Left ventricle myocardium superior (tissue), 1 donor: ENCODE measurements at places on chromosomes 2 and 18. TPM values are rescaled to one million over a fixed set of nuclear protein-coding genes. Genes with fewer than 3 reads are reported as not detected.

HES6 gene
- total RNA-seq, result 2.7 TPM

LRRC30 gene
- total RNA-seq, result not detected

DNA sequence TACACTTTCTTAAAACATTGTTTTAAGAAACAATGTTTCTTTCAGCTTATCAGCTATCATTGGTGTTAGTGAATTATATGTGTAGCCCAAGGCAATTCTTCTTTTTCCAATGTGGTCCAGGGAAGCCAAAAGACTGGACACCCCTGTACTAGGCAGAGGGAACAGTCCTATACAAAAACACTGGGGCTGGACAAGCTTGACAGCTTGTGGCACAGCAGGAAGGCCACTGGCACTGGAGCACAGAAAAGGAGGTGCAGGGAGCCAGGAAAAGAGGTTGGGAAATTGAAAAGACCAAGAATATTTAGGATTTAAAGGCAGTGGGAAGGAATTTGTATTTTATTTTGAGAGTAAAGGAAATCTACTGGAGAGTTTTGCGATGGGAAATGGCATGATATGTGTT lies 47.7 kb downstream of the SRD5A2 start:
- no peak for DNase-seq

DNA sequence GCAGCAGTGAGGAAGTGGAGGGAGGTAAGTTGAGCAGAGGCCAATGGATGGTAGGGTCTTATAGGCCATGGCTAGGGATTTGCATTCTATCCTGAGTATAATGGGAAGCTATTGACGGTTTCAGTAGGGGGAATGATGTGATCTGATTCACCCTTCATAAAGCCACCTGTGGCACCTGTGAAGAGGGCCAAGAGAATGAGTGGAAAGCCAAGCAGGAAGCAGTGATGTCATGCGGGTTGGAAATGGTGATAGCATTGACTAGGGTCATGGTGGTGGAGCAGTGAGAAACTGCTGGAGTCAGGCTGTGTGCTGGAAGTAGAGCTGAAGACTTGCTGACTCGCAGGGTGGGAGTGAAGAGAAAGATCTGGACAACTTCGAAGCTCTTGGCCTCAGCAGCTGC lies 111.7 kb downstream of the MARCHF4 start:
- DNase-seq, result no peak

MOGAT1 gene
- 0.25 TPM for total RNA-seq

IRS1 gene
- total RNA-seq, result 24.1 TPM

GRCh38 chr2:165839610-165840009 lies 45.6 kb upstream of the GALNT3 start:
- DNase-seq, result no peak

ZSCAN30 gene
- total RNA-seq, result 13.2 TPM

PRSS56 gene
- total RNA-seq, result 0.15 TPM

- peak; percentile 73 for DNase-seq
Observed at GRCh38 chr2:209771474-209772289, at the start of gene UNC80. UNC80 (plus strand) TSS chr2:209771832; CDS start chr2:209772073, 241 bp downstream.

UBXN2A gene
- 20.5 TPM for total RNA-seq

DNA sequence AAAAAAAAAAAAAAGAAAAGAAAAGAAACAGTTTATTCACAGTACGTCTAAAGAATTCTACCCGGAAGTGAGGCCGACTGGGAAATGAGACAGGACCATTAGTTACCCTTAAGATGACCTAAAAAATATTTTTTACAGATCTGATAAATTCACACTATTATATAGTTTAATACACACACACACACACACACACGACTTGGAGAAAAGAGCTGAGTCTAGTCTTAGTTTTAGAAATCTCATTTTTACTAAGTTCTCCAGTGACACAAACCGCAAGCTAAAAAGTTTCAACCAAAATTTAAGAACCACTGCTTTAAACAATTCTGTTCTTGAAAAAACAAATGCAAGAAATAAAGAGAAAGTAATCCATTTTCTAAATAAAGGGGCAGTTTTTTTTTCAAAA lies 27.1 kb downstream of the ST3GAL5 start:
- DNase-seq, result no peak

COBLL1 gene
- total RNA-seq, result 17.0 TPM

DNA sequence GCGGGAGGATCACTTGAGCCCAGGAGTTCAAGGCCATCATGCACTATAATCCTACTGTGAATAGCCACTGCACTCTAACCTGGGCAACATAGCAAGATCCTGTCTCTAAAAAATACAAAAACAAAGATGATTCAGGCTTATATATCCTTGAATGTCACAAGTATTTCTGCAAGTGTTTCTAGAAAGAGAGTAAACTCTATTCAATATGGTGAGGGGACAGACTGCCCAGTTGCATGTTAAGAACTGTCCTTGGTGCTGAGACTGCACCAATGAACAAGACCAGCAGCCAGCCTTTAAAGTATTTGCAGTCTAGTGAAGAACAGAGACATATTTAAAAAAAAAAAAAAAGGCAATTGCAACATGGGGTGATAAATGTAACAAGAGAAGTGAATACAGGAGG lies 16.4 kb downstream of the MAP3K19 start:
- DNase-seq, result no peak

DNA sequence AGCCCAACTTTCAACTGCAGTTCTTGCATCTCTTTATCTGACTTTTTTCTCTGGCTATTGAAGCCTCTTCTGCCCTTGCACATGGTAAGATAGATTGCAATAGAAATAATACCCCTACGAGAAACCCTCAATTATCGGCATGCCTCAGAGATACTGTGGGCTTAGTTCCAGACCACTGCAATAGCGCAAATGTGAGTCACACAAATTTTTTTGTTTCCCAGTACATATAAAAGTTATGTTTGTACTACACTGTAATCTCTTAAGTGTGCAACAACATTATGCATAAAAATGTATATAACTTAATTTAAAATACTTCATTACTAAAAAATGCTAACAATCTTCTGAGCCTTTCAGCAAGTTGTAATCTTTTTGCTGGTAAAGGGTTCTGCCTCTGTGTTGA lies 124.7 kb downstream of the PDE1A start:
- no peak for DNase-seq

DNA sequence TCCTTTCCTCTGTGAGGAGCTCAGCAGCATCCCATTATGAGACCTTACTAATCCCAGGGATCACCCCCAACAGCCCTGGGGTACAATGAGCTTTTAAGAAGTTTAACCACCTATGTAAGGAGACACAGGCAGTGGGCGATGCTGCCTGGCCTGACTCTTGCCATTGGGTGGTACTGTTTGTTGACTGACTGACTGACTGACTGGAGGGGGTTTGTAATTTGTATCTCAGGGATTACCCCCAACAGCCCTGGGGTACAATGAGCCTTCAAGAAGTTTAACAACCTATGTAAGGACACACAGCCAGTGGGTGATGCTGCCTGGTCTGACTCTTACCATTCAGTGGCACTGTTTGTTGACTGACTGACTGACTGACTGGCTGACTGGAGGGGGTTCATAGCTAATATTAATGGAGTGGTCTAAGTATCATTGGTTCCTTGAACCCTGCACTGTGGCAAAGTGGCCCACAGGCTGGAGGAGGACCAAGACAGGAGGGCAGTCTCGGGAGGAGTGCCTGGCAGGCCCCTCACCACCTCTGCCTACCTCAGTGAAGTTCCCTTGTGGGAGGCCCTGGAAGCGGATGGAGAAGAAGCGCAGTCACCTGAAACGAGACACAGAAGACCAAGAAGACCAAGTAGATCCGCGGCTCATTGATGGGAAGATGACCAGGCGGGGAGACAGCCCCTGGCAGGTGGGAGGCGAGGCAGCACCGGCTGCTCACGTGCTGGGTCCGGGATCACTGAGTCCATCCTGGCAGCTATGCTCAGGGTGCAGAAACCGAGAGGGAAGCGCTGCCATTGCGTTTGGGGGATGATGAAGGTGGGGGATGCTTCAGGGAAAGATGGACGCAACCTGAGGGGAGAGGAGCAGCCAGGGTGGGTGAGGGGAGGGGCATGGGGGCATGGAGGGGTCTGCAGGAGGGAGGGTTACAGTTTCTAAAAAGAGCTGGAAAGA lies 7.6 kb downstream of the PROC start:
- DNase-seq, result no peak

DNA sequence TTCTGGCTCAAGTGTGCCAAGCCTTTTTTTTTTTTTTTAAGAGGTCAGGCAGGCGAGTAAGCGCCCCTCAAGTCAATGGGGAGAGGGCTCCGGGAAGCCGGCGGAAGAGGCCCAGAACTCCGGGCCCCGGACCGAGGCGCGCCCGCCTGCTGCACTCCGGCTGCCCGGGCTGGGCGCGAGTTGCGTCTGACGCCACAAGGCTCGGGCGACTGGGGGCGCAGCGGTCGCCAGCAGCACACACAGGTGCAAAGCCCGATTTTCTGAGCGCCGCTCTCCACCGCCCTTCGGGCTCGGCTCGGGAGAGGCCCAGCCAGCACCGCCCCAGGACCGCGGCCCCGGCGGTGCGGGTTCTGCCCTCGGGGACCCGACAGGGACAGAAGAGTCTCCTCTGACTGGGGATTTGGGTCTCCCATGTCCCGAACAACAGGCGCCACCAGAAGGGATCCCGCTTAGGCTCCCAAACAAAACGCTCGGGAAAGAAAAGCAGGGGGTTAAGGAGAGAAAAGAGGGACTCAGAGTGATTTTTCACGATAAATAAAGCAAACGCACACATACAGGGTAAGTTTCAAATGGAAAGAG lies 787 bp downstream of the ERBB4 start:
- DNase-seq, result peak; percentile 69

- DNase-seq, result peak; percentile 7
Observed at GRCh38 chr2:121237980-121238665, 46.9 kb downstream of the TFCP2L1 start.

CD8B gene
- 1.2 TPM for total RNA-seq

- DNase-seq, result no peak
Observed at GRCh38 chr18:2274613-2275012, 296.7 kb downstream of the METTL4 start.

GRCh38 chr2:8306530-8307351 lies 375.1 kb upstream of the ID2 start:
- no peak for DNase-seq

DNA sequence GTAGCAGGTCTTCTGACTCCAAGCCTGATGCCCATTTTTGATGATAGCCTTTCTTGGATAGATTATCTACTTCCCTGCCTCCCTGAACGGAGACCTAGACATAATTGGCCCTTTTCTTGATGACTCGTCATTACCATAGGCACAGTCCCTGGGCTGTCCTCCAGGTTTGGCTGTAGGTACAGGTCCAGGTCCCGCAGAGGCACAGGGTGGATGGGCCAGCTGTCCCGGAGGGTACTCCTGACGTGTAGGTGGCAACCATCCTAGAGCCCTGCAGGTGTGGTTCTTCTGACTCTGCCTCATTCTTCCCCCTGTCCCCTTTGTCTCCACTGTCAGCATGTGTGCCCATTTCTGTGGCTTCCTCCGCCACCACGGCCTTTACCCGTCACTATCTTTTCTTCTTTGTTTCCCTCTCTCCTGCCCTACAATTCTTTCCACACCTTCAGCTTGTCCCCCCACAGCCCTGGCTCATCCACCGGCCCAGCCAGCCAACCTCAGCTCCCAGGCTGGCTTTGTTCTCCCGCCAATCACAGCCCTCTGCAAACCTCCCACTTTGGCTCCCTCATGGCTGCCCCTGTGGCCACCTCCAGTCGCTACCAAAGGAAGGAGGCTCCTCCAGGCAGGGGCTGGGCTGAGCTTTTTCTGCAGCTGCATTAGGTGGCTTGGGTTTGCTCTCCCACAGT lies 102.8 kb downstream of the SMAD7 start:
- no peak for DNase-seq

YWHAQ gene
- total RNA-seq, result 119 TPM

HOXD11 gene
- total RNA-seq, result not detected

GPR155 gene
- 16.6 TPM for total RNA-seq

- no peak for DNase-seq
Observed at GRCh38 chr2:31654241-31654640, 73.5 kb upstream of the SRD5A2 start.

DNA sequence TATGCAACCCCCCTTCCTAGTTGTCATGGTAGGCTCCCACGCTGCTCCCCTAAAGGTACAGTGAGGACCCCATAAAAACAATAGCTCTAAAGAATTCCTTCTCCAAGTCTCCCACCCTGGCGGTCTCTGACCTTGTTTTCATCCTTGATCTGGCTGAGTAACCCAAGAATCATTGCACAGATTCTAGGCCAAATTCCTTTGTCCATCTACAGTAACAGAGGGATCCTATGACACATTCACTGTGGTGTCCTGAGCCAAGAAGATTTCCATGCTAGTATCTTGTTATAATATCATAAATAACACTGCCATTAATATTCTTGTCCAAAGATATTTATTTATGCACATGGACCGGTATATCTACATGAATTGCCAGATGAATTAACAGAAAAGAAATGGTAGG lies 240.2 kb downstream of the CYP26B1 start:
- DNase-seq, result no peak

DNA sequence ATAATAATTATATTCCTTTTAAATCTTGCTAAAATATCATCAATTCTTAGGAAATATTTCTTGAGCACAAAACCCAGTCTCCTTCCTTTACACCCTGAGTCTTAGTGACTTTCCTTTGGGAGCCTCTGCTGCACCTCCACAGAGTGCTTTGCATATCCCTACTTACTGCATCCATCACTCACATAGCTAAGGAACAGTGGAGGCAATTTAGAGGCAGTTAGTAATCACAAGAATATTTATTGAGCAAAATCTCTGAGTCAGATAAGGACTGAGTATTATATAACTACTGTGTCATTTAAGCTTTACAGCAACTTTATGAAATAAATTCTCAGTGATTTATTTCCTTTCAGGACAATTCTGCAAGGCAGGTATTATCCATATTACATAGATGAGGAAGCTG lies 327.7 kb downstream of the TMX3 start:
- no peak for DNase-seq

POTEC gene
- total RNA-seq, result not detected

GRCh38 chr18:63619661-63620060 lies 24.4 kb downstream of the SERPINB4 start:
- DNase-seq, result no peak

GRCh38 chr2:172806996-172807395 lies 71.4 kb downstream of the RAPGEF4 start:
- DNase-seq, result no peak

PGAP1 gene
- 6.5 TPM for total RNA-seq

DNA sequence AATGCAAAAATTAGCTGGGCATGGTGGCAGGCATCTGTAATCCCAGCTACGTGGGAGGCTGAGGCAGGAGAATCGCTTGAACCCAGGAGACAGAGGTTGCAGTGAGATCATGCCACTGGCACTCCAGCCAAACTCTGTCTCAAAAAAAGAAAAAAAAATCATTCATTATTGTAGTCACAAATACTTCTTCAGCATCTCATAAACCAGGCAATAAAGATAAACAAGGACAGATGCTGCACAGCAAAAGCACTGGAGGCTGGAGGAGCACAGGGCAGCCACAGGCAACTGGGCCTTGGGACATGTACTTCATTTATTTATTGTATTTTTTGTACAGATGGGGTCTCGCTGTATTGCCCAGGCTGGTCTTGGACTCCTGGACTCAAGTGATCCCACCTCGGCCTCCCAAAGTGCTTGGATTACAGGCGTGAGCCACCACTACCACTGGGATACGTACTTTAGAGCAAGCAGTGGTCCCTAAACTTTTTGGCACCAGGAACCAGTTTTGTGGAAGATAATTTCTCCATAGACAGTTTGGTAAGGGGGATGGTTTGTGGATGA lies 16.8 kb upstream of the MAT2A start:
- DNase-seq, result no peak
